ENCODE measurements at places on chromosomes 4 and X. TPM values are rescaled to one million over a fixed set of nuclear protein-coding genes. Genes with fewer than 3 reads are reported as not detected.

DNA sequence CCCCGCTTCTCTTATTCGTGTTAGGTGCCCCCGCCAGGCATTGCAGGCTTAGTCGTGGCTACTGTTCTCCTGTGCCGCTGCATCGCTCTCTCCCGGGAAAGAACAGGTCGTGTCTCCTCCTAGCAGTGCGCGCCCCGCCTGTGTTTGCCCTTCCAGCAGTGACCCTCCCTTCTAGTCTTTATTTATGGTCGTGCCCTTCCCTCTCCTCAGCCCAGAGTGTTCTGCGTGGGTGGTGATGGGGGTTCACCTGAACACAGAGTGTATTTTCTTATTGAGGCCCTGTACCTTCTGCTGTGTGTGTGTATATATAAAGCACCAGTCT lies 15.2 kb downstream of the USP11 start:
- no peak for DNase-seq

DNA sequence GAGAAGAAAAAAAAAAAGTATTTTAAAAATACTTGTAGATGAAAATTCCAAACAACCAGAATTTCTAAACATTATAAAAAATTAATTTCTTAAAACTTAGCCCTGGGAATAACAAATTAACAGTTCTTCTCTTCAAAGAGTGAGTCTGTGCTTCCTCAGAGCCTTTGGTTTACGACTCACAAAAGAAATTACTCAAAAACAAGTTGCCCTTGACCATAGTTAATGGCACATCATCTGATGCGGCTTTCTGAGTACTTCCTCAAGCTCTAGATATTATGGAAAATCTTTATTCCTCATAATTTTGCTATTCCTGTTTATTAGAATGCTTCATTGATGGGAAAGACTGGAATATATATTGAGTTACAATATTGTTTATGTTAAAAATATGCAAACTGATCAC lies 23.7 kb downstream of the TAPT1 start:
- DNase-seq = no peak

DNA sequence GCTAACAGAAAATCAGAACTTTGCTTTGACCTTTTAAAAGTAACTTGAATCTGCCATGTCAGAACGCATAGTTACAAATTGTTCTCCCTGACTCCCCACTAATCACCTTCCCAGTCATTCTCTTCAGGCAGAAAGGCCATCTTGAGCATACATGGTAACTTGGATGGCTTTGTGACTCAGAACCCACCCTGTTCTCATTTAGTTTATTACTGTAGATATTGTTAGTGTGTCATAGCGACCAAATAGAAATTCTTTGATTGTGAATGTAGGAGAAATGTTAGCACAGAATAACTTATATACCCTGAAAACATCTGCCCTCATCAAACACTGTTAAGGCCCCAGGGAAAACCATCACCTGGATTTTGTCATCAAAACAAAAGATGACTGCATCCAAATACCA lies 382.0 kb downstream of the MAGEB5 start:
- no peak for DNase-seq

GRCh38 chr4:86451560-86452330 lies 91.9 kb upstream of the MAPK10 start:
- DNase-seq = no peak

GRCh38 chr4:145451895-145452294 lies 29.8 kb upstream of the SMAD1 start:
- no peak for DNase-seq

ELOVL6 gene
- total RNA-seq = 4.7 TPM

All from upper lobe of right lung (tissue), 1 donor.